ENCODE measurements at places on chromosomes 5 and 9.

DNA sequence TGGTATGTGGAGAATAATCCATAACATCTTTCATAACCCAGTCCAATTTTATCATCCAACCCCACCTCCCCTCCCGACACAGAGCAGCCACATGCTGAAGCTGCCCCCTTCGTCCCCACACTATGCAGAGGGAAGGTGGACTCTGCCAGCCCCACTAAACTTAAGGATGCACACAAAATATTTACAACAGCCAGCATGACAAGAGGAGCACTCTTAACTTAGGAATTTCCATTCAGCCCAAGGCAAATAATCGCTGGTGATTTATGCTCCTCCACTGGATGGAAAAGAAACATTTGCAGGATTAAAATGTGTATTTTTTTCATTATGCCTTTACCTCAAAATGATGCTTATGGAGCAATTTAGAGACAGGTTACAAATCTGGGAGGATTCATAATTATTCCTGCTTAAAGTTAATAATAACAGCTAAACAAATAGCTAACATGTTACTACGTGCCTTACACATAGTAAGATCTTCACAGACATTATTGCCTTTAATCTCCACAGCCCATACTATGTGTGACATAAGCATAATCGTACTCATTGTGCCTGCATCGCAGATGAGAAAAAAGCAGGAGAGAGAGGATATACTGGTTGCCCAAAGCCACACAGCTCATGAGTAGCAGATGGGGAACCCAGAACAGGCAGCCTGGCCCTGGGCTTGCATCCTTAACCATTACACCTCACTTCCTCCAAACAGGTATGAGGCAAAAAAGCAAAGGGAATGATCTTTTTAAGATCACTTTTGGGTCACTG is 92.6 kb downstream of the GLIS3 start:
- no peak for DNase-seq

GRCh38 chr5:112208699-112209615 is 210.1 kb downstream of the EPB41L4A start:
- DNase-seq, result peak; percentile 75

GRCh38 chr9:116212986-116213692 is 59.5 kb downstream of the PAPPA start:
- no peak for DNase-seq

GRCh38 chr5:179927824-179928223 is 20.1 kb upstream of the TBC1D9B start:
- DNase-seq, result peak; percentile 28

DNA sequence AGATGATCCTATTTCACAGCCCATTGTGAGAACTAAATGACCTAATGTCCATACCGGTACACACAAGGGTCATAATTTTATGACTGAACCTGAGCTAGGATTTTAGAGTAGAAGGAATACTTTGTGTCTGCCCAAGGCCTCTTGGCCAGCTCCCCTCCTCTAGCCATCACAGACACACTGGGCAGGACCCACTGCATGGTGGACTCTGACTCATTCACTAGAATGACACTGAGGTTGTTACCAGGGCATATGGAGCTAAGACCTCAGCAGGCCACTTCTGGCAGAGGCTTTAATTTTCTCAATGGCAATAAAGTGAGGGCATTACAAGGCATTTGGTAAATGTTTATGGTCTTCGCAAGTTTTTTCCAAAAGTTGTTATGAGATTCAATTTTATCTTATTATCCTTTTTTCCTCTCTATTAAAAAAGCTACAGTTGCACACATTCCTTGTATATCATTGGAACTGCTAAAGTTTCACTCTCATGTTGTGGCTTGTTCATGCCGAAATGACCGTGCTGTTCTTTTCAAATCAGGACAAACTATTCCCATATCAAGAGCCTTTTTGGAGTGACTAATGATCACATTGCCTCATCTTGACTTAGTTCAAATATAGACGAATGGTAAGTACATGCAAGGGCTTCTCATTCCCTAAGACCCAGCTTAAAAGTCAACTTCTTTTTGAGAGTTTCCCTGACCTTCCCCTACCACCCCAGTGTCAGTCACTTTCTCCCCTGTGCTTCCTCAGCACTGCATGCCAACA is 595.7 kb downstream of the ACTL7B start:
- no peak for DNase-seq

DNA sequence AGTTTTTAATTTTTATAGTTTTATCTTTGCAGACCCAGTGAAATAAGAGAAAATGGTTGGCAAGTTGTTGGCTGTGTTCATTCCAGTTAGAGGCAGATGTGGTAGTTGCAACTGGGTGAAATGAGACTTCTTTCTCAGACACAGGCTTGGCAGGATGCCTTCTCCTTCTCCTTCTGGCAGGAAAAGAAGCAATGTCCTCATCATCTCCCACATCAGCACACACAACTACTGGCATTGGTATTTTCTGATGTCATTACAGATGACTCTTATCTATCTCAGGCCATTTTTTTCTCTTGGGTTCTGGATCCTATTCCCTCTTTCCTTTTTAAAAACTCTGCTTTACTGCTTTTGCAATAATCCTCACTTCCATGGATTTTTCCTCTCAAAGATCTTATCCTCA is 103.3 kb upstream of the EDIL3 start:
- no peak for DNase-seq

DNA sequence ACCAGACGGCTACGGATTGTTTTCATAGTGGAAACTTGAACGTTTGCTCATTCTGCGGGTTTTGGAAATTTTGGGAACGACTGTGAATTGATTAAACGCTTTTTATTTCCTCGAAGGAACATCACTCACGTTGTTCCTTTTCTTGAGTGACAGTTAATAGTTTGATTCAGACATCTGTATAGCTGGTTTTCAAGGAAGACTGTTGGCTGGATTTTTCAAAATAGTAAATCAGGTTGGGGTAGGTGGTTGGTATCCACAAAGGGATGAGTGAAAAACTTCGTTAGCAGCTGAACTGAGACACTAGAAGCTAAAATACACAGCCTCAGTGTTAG is 1.1 kb downstream of the TGFBR1 start:
- peak; percentile 35 for DNase-seq

GRCh38 chr5:106311230-106311915 is 1359.4 kb downstream of the EFNA5 start:
- no peak for DNase-seq

DNA sequence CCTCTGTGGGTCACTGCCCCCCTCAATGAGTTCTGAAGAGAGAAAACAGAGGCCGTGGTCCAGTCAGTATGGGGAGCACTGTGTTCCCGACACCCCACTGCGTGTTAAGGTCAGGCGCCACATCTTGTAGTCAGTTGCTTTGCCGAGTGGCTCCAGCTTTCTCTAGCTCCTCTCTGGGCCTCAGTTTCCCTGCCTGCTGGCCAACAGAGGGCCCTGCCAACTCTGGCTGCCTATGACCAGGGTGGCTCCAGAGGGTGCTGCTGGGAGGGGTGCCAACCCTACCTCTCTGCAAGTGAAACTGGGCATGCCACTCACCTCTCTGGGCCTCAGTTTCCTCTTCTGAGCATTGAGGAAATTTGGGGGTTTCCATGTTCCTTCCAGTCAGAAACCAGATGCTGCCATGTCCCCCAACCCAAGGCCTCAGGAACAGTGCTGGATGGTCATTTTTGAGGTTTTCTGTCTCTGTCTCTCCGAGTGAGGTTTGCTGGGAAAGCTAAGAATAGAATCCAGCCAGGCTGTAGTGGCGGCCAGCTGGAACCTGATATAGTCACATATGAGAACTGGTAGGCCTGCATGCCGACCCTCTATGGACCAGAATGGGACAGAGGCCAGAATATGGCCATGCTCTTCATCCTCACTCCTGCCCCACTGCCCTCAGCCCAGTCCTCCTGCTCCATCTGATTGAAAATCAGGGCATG is 132.1 kb downstream of the PHF2 start:
- DNase-seq, result no peak

- DNase-seq, result no peak
These were observed 294.0 kb downstream of the EFNA5 start for GRCh38 chr5:107376546-107377276.

DNA sequence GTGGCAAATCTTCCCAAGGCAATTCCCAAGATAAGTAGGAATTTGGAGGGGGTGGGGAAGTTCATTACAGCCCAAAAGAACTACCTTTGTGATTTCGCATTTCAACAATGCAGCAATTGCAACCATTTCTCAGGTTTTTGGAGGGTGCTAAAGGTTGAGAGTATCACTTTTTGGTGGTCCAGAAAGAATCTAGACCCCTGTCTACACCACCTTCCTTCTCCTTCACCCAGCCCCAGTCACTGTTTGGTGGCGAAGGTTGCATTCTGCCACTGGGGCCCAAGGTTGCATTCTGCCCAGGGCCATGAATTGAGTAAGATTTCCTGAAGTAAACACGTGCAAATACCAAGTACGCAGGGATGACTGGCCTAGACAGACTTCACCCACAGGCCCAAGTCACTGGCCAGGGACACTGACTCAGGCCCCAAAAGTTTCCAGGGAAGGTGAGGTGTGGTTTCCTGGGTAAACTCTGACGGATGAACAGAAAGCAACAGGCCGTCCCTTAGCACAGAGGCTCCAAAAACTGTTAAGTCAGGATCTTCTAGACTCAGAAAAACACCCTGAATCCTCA is 5.7 kb downstream of the PDE6A start:
- peak; percentile 70 for DNase-seq

GRCh38 chr5:72921886-72922285 is 34.0 kb upstream of the FCHO2 start:
- DNase-seq, result peak; percentile 23

DNA sequence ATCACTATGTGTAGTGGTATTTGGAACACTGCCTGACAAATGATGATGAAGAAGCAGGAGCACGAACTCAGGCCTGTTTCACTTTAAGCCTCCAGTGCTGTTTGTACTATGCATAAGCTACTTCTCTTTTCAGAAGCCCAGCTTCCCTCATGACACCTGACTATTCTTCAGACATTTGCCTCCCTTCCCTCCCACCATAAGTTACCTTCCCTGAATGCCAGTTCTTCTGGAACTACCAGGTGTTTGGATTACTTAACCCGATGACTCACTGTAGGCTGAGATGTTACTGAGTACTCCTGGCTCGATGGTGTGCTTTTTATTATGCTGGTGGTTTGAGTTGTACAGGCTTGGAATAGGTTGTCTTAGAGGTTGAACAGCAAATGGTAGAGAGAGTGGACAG is 180.0 kb downstream of the SPATA31D1 start:
- peak; percentile 4 for DNase-seq

GRCh38 chr9:110316261-110317075 is 21.2 kb downstream of the TXNDC8 start:
- DNase-seq, result peak; percentile 41

DNA sequence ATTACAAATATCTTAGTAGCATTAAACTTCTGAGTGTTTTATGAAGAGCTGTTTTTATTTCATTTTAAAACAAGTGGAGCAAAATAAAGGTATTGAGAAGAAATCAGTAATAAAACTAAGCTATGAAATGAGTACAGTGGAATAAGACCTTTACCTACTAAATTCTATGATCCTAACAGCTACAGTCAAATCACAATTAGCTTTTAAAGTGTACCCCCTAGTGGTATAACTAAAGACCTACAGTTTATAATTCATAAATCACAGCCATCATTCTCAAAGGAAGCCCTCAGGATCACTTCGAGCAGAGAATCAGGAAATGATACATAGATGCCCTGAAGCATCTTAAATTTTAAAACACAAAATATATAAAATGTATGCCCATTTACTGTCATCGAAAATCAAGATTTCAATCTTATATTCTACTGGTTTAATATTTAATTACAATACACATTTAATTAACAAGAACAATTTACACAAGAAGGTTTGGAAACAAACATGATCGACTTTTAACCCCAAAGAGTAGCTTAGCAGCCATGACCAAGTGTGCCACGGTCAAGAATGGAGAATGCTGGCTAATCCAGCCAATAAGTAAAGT is 12.3 kb downstream of the CCNH start:
- peak; percentile 51 for DNase-seq

GRCh38 chr5:88661806-88662207 is 221.2 kb downstream of the MEF2C start:
- no peak for DNase-seq

DNA sequence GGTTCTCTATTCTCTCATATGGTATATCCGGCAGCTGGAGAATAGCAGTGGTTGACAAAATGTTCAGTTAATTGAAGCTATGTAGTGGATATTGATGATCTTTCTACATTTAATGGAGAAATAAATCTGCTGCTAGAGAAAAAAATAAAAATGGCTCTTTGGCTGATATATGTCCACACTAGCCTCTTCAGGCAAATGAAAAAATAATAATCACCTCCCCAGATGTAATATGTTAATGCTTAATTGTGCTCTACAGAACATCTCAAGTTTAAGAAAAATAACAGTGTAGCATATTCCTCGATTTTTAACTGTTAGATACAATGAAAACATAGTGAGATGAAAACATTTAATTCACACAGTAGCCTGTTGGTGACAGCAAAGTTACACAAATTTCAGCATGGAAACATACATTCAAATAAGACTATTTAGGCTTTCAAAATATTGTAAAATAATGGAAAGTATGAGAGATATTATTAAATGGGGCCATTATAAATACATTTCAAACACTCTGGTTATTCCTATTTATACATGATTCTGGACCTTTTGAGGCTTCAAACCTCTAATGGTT is 543.0 kb downstream of the MAT2B start:
- DNase-seq, result no peak

- no peak for DNase-seq
These were observed 44.9 kb downstream of the APBA1 start for GRCh38 chr9:69627281-69627680.

- no peak for DNase-seq
These were observed 312.9 kb downstream of the MAN2A1 start for GRCh38 chr5:110002652-110003051.

DNA sequence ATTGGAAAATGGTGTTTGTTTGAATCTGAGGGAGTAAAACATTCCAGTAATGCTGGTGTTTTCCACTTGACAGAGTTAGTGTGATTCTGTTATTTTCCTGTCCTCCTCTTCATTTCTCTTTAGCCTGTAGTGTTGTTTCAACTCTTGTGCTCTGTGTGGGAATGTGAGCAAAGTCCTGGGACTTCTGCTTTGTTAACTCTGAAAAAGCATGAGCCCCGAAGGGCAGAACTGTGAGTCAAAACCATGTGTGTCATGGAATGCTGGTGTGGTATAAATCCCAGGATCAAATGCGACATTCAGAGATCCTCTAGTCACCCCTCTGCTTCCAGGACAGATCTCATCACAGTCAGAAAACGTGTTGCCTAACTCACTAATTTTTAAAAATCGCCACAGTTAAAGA is 8.9 kb downstream of the F2R start:
- DNase-seq, result peak; percentile 33

DNA sequence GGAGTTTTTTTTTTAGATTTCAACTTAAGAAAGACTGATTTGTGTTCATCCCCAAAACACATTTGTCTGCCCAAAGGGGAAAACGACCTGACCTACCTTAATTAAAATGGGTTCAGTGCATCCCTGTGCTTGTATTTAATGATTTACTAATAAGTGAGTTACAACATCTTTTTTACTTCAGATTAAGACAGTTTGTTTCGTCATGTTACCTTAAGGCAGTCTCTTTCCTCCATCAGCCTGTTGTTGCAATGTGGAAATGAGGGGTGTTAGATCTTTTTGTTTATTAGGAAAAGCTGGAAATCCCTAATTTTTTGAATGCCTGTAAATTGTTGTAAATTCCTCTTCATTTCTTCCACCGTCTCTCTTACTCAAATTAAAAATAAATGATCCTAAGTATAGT is 177.5 kb downstream of the GDNF start:
- no peak for DNase-seq
